ENCODE measurements at places on chromosomes 5 and 9.

GRCh38 chr5:35857606-35858205, 1.0 kb downstream of the IL7R start:
- DNase-seq: no peak

DNA sequence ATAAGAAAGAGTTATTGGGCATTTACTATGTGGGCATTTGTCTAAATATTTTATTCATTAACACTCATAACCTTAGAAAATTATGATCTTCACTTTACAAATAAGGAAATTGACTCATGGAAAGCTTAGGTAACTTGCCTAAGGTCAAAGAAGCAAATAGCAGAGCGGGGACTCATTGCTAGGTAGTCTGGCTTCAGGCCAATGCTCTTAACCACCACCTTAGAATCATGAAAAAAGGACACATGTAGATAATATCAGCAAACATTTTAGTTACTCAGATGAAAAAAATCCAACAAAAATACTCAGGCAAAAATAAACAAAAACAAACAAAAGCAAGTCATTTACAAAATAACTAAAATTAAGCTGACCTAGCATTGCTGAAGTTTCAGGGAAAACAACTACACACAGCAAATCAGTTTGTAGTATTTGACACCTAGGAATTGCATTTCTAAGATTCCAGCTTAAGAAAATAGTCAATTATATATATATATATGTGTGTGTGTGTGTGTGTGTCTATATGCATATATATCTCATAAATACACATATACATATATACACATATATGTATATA, 166.0 kb downstream of the HMHB1 start:
- DNase-seq: no peak

GRCh38 chr5:163614787-163615186, 109.4 kb downstream of the MAT2B start:
- no peak for DNase-seq

DNA sequence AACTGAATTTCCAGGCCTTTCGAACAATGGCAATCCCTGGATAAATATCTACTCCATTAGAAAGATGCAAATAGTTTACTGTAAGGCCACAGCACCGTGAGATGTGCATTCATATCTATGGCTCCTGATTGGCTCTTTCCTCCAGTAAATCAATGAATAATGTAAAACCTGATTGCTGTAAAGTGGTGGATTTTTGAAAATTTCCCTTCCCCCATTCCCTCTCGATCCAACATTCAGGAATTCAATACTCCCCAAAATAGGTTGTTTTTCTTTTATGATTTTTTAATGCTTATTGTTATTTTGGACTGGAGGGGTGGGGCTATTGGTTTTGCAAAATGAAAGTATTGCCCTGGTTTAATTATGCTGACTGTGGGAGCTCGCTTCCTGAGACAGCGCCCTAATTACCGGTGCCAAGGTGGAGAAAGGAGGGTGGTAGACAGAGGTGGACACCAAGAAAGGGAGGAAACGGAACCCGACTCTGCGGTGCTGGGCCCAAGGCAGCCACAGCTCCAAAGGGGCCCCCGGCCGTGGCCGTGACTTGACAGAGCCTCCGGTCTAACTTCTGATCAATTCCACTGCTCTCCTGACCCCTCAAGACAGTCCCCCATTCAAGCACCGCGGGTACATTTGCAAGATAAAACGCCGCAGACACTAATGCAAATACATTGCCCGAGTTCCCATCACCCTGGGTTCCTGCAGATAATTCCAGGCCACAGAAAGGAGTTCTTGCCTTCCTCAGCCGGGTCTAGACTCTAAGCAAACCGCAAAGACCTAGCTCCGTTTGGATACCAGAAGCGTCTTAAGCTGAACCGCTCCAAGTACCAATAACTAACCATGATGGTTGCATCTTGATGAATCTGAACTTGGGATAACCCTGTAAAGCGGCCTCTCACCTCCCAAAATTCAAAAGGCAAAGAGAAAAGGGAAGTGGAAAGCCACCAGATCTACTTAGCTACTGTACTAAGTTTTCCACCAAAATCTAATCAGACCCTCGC, 211.2 kb downstream of the MEF2C start:
- no peak for DNase-seq

DNA sequence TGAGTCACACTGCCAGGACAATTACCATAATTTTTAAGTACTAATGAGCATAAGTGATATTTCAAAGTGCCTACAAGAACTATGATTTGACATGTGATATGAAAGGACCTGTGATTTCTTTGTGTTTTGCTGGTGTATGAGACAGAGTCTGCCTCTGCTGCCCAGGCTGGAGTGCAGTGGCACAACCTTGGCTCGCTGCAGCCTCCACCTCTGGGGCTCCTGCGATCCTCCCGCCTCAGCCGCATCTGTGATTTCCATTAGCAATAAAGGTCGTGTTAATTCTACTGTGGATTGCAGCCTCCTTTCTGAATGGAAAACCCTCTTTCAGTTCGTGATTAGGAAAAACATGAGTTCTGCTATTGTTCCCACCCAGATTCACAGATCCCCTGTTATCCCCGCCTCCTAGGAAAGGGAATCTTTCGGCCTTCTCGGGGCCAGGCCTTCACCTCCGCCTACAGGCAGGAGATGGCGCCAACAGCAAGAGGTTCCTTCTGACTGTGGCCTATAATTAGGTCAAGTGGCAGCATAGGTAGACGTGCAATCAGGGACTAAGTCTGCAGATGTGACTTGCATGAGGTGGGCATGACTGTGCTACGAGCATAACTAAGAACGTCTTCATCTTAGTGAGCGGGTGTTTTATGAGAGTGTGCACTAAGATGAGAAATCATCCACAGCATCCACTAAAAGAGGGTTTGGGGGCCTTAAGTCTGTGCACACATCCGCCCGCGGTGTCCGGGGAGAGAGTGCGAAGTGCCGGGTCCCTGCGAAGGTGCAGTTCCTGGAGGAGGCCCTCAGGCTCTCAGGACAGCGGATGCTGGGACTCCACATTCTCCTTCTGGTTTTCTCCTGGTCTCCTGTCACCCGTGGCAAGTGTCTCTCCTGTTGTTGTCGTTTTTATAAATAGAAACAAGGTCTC, 23.1 kb downstream of the TRIM7 start:
- no peak for DNase-seq

DNA sequence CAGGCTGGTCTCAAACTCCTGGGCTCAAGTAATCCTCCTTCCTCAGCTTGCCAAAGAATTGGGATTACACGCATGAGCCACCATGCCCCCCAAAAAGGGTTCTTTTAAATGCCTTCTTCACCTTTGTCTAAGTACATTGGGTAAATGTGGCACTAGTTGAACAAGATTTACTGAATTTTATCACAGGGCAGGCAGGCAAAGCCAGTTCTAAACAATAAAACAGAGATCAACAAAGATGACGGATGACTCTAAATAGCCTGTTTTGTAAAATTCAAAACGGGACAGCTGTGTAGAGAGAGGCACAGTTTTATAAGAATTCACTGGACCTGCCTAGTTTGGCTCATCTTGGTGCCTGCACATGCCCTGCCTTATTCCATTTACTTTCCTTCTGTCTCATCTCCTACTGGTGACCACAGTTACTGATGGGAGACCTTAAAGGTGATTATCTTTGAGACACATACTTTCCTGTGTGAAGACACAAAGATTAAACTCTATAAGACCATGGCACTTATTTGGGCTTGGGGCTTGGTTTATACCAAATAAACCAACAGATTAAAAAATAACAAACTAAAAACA, 149.6 kb upstream of the DMRT1 start:
- no peak for DNase-seq

GRCh38 chr9:4987961-4988421, 2.9 kb downstream of the JAK2 start:
- DNase-seq: peak; percentile 57

- no peak for DNase-seq
Observed at GRCh38 chr9:105038051-105038450, 110.1 kb upstream of the ABCA1 start.

GRCh38 chr9:126386088-126386487, 59.5 kb downstream of the MVB12B start:
- DNase-seq: no peak

- DNase-seq: no peak
Observed at GRCh38 chr5:55160493-55161209, 680 bp downstream of the GPX8 start.

GRCh38 chr5:38621840-38622437, 65.5 kb upstream of the LIFR start:
- no peak for DNase-seq

- DNase-seq: no peak
Observed at GRCh38 chr9:134550584-134550983, 91.0 kb upstream of the COL5A1 start.

DNA sequence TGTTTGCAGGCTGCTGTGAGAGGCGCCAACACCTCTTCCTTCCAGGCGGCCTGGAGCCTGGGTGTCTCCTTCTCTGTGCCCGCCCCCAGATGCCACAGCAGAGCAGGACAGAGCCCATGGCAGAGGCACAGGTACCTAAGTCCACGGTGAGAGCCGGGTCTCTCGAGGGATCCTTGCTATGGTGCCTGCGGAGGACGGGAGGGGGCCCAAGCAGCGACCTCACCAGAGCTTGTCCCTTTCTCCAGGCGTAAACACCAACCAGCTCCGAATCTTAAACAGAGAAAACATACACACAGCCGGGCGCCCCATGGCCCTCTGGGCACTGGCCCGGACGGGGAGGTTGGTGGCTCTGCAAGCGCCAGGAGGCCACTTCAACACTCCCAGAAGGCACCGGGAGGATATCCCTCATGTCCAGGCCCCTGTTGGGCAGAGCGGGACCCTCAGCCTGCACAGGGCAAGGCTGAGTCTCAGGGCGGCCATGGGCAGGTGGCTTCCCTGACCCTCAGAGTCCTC, 11.8 kb downstream of the CCDC187 start:
- DNase-seq: no peak

Measured in germinal center (tissue), 1 donor.